NCI-H1048 (cell line): ENCODE measurements at places on chromosomes 5 and 9.
A peak's percentile ranks its signal among the peaks of the same experiment; 100 is the strongest.

DNA sequence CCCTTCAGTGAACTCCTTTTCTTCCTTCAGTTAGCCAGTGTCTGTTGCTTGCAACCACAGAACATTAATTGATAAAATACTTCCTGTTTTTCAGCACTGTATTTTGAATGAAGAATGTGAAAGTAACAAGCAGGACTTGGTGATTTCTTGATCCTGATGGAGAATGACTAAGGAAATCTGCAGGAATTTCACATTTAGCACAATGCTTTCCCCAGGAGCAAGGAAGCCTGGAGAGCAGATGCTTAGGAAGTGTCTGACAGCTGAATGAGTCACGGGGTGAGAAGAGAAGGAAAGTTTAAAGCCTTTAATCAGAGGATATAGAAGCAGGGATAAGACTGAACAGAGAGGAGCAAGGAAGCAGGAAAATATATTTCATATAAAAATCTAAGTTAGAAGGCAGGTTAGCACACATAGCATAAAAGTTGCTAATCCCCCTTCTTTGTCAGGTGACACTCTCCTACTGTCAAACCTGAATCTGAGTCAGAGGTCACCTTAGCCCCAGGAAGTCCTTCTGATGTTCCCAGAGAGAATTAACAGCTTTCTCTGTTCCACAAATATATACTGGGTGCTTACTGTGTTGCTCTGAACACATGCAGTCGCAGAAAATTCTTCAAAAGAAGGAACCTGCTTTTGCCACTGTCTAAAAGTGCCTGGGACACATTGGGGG, 59.7 kb downstream of the GNA14 start:
- no peak for DNase-seq

GRCh38 chr9:79289856-79290255, 281.9 kb upstream of the TLE4 start:
- no peak for DNase-seq

DNA sequence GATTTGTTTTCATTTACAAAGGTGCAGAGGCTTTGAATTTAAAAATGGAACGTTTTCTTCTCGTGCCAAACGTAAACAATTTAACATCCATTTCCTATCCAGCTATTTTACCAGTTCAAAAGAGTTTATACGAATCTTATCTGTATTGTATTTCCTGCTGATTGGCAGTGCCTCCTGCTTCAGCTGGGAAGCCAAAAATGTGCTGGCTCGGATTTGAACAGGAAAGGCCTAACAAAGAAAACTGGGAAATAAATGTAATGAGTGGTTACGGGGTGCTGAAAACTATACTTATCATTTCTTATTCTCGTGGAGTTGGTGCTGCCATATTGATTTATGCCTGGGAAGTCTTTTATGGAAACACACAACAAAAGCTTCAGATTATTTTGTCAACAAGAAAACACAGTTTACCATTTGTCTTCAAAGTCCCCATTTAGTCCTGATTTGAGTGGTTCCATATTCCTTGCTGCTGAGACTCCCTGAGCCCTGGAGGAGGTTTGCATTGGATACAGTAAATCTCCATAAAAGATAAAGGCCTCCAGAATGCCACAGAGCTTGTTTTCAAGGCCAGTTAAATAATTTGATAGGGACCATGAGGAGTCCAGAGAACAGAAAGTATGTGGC, 507.4 kb downstream of the RASEF start:
- DNase-seq = no peak

DNA sequence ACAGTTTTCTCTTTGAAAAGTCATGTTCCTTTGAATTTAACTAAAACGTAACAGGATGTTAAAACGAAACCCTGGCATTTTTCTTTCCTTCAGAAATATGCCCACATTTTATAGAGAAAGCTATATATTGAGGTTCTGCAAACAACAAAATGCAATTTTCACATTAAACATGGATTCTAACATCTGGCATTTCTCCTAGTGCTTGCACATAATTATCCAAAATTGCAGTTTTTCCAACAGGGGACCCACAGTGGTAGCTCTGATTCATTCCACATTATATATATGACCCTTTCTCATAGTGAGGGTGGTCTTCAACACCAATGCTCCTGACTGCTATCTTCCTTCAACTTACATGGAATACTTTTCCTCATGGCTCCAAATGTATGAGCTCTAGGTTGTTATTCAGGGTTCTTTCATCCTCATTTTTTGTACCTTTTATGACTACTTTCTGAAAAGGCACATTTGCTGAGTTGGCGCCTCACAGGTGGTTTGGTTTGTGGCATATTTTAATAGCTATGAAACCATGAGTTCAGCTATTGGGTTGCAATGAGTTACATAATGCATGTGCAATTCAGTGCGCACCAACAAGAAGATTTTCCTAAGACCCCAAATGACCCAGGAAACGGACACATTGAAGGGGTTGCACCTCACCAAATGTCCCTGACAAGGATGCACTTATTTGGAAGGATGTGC, 551.7 kb downstream of the RAB3C start:
- DNase-seq = no peak

DNA sequence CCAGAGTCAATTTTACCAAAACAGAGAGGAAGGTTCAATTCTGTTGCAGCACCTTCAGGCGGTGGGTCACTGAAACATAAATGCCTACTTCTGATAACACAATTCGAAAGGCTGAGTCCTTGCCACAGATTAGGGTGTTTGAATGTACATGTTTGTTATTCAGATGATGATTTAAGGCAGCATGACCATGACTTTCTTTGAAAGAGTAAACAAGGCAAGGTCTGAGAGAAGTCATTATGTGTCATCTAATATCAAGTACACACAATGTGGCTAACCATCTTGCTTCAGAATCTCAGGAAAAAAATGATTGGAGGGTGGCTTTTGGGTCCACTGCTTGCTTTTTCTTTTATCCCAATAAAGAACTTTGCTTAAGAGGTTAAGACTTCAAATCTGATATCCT, 457.5 kb downstream of the TAF11L14 start:
- DNase-seq = no peak

DNA sequence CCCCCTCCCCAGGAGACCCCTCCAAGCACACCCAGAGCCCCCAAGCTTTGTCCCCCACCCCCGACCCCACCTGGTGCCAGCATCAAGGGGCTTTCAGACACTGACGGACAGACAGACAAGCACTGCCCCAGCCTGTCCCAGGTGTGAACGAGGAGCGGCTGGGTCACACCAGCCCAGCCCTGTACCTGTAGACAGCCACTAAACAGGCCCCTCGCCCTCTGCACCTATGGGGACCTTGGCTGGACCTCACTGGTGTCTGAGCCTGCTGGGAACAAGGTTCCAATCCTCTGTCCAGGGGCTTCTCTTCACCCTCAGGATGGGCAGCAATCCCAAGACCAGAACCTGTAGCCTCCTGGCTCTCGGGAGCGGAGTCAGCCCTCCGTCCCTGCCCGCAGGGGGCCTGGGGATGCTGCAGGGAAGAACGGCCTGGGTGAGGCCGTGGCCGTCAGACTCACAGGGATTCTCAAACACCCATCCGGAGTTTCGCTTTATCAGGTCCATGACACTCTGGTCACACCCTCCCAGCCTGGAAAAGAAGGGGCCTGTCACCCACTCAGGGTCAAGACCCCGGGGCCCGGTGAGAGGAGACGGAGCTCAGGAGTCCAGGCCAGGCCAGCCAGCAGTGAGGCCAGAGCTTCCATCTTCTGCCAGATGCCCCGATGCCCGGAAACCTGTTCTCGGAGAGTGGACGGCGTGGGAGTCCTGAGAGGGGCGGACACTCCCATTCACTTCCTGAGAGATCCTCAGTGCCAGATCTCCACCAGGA, 2.8 kb downstream of the LCN6 start:
- DNase-seq = no peak

DNA sequence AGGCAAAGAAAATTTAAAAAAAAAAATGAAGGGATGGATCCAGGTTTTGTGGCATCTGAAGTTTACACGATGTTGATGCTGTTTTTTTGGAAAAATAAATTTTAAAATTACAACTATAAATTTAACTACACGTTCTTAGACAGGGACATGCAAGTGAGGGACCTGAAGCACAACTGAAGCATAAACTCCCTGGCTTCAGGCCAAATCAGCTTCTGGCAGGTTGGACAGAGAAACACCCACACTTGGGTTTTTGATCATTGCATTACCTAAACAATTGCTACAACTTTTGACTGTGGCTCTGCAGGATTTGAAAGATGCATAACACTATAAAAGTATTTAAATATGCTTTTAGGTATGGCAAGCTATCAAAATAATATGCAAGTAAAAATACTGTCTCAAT, 1318.3 kb upstream of the DMAC1 start:
- no peak for DNase-seq

GRCh38 chr5:148998174-148998797, 64.6 kb downstream of the SH3TC2 start:
- DNase-seq = peak; percentile 32

GRCh38 chr9:5608298-5609225, 20.3 kb upstream of the RIC1 start:
- no peak for DNase-seq

- DNase-seq = no peak
Measured at GRCh38 chr5:151622367-151623088, 31.4 kb upstream of the FAT2 start.

- DNase-seq = no peak
Measured at GRCh38 chr5:124438026-124438902, 308.2 kb downstream of the ZNF608 start.

GRCh38 chr9:92140074-92140753, 25.0 kb upstream of the SPTLC1 start:
- DNase-seq = peak; percentile 2

GRCh38 chr5:155700333-155700732, 626.6 kb upstream of the SGCD start:
- DNase-seq = no peak

DNA sequence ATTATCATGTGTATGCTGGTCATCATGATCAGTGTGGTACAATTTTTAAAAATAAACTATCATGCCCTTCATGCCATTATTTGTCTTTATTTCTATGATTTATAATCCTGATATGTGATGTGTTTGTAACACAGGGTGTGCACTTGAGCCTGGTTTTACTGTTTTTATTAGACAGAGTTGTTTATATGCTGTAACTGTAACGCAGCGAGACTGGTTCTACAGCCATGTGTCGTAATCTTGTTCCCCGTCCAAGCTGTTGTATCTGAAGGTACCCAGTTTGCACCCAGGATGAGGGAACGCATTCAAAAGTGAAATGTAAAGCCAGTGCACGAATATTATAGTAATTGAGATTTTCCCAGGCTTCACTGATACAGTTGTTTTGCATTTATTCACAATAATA, 28.2 kb downstream of the SNX18 start:
- no peak for DNase-seq

DNA sequence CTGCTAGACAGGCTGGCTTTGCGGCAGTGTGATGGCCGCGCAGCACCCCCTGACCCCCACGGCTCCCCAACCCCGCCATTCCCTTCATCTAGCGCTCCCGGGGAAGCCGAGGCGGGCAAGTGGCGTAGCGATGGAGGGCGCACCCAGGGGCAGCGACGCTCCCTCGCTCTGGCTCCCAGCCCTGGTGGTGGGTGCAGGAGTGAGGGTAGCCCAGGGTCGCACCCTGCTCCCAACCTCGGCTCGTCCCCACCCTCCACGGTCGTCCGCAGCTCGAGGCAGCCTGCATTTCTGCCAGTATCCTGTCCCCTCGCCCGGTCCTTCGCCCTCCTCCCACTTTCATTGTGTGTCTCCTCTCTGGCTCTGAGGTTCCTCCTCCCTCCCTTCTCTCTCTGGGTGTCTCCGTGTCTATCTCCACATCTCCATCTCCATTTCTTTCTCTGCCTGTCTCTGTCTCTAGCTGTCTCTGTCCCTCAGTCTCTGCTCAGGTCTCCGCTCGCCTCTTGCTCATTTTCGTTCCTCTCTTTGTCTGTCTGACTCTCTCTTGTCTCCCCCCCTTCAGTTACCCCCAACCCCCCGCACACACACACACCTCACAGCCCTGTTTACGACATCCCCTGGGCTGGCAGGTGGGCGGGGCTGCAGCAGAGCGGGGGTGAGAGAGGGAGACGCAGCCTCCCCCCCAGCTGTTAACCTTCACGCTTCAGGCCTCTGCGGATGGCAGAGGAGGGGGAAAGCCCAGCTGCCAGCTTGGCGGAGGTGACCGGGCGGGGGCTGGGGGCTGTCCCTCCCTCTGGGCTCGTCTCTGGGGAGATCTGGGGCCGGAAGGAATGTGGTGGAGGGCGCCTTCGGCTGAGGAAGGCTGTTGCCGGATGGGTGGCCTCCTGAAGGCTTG, 48.7 kb upstream of the PSD2 start:
- no peak for DNase-seq

DNA sequence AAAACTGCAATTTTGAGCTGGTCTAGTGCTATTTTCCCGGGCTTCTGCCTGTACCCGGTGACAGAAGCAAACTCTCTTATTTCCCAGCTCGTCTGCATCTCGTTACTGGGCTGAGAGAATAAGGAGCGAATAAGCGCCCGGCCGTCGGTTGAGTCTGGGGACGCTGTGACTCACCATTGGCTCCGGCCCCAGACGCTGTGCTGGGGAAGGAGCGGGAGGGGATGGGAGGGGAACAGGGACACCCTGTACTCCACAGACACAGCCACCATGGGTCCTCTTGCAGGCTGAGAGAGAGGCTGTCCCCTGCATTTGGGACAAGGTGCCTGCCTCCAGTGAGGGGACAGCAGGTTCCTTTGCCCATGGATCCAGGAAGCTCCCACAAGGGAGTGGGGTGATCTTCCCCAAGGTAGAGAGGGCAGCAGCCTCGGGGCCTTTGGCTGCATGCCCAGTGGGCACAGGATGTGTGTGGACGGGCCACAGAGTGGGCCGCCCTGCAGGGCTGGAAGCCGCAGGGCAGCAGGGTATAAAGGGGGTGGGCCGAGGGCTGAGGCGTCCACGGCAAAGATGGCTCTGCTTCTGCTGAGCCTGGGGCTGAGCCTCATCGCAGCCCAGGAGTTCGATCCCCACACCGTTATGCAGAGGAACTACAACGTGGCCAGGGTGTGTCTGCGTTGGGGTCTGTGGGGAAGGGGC, at the start of gene LCN9:
LCN9 (plus strand) TSS at position 552 of the 693 bp plus-strand sequence; CDS start at position 565, 13 bp downstream.
- DNase-seq = no peak

GRCh38 chr5:111016801-111017200, 54.7 kb upstream of the TSLP start:
- DNase-seq = no peak

GRCh38 chr5:40505031-40505430, 174.7 kb upstream of the PTGER4 start:
- no peak for DNase-seq

GRCh38 chr5:17024686-17025180, 88.6 kb upstream of the MYO10 start:
- DNase-seq = no peak

- DNase-seq = no peak
Measured at GRCh38 chr5:67651180-67651579, 454.6 kb upstream of the CD180 start.

DNA sequence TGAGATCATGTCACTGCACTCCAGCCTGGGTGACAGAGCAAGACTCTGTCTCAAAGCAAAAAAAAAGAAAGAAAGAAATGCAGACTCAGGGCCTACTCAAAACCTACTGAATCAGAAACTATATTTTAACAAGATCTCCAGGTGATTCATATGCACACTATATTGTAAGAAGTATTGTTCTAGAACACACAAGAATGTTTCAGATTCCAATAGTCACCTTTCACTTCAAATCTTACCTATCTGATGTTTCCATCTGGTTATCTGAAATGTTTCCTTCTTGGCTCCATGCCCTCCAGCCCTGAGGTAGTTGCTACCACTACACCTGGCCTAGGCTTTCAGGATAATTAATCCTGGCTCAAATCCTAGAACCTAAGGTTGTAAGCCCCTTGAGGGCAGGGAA, 36.8 kb upstream of the SNX2 start:
- no peak for DNase-seq
